ENCODE measurements at places on chromosomes 3 and 15. TPM values are rescaled to one million over a fixed set of nuclear protein-coding genes. Genes with fewer than 3 reads are reported as not detected.

GRCh38 chr3:84125201-84125721 lies 833.5 kb upstream of the CADM2 start:
- DNase-seq, result no peak
- no peaks in the 10 kb centered on the region for H3K27me3 ChIP-seq
- no peak overlapping the region for H3K4me3 ChIP-seq
- no peaks in the 10 kb centered on the region for H3K4me1 ChIP-seq

DNA sequence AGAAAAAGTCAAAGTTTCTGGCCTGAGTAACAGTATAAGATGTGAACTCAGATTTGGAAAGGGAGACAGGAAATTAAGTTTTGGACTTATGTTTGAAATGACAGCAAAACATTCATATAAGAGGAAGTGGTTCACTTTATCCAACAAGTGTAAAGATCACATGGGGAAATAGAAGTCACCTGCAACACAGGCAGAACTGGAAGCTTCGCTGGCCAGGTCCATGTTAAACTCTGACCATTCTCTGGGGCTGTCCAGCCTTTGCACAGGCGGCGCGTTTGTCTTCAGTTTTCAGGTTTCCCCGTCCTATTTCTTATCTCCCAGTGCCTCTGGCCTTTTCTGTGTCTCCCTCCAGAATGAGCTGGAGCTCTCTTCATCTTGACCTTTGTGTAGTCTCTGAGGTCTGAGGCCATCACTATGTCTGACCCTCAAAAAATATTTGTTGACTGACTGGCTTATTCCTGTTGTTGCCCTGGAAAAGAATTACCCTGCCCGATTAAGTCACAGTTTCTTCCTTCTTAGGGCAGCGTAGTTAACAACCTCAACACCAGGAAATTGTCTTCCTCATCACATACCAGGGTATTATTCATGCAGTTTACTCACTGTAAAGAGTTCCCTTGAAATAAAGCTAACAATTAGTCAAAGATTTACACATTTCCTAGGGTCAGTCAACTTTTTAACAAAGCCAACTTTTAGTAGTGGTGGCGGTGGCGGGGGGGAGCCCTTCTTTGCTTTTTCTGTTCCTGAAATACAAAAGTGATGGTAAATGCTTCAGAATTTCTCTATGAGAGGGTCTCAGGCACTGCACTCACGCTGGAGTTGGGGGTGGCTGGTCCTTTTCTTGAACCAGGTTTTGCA lies 959 bp upstream of the RASA2 start:
- H3K27me3 ChIP-seq, result no peaks in the 10 kb centered on the region
- no peak for DNase-seq
- H3K4me1 ChIP-seq, result peaks cover 5% of the 10 kb centered on the region
- H3K27ac ChIP-seq, result peak overlapping the region; percentile 92

The AGBL1 gene
- total RNA-seq, result 0.06 TPM

DNA sequence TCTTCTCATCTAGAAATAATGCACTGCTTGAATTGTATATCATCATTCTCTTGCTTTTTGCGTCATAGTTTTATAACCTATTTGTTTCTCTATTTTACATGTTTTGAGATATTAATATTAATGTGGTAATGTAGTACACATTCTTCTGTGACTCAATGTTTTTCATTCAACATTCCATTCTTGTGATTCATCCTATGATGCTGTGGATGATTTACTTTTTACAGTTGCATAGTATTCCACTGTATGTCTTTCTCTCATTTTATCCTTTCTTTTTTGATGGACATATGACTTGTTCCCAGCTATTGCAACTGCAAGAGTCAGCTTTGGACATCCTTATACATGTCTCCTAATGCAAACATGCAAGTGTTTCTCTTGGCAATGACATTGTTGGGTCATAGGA lies 20.6 kb upstream of the VEPH1 start:
- no peak for DNase-seq
- no peaks in the 10 kb centered on the region for H3K27me3 ChIP-seq
- H3K4me3 ChIP-seq, result no peak overlapping the region
- H3K27ac ChIP-seq, result no peak overlapping the region

The ADGRG7 gene
- not detected for total RNA-seq
